ENCODE measurements at places on chromosomes 1 and 21. TPM values are rescaled to one million over a fixed set of nuclear protein-coding genes. Genes with fewer than 3 reads are reported as not detected.

IRF6 gene
- 3.1 TPM for total RNA-seq

KIAA0040 gene
- 3.9 TPM for total RNA-seq

NBPF14 gene
- 36.6 TPM for total RNA-seq

F3 gene
- 92.4 TPM for total RNA-seq

CD48 gene
- total RNA-seq = not detected
